ENCODE measurements at places on chromosomes 2 and 18.
A peak's percentile ranks its signal among the peaks of the same experiment; 100 is the strongest.

- DNase-seq: no peak
Observed at GRCh38 chr2:182540252-182540651, 113.4 kb upstream of the PDE1A start.

DNA sequence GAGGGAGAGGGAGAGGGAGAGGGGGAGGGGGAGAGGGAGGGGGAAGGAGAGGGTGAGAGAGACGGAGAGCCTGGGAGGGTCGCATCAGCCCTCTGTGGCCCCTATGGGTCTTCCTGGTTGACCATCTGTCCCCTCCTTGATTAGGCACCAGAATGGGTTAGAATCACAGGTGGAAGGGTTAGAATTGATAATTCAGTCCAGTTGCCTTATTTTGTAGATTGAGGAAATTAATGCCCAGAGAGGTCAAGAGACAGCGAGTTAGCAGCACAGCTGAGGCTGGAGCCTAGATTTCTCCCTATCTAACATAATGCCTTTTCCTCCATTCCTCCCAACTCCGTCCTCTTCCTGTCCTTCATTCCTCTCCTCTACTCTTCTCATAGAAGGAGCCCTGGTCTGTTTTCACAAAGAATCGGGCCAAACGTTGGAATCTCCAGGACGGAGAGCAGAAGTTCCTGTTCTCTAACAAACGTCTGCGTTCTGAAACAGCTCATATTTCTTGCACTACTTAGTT lies 338 bp upstream of the THUMPD2 start:
- DNase-seq: no peak

DNA sequence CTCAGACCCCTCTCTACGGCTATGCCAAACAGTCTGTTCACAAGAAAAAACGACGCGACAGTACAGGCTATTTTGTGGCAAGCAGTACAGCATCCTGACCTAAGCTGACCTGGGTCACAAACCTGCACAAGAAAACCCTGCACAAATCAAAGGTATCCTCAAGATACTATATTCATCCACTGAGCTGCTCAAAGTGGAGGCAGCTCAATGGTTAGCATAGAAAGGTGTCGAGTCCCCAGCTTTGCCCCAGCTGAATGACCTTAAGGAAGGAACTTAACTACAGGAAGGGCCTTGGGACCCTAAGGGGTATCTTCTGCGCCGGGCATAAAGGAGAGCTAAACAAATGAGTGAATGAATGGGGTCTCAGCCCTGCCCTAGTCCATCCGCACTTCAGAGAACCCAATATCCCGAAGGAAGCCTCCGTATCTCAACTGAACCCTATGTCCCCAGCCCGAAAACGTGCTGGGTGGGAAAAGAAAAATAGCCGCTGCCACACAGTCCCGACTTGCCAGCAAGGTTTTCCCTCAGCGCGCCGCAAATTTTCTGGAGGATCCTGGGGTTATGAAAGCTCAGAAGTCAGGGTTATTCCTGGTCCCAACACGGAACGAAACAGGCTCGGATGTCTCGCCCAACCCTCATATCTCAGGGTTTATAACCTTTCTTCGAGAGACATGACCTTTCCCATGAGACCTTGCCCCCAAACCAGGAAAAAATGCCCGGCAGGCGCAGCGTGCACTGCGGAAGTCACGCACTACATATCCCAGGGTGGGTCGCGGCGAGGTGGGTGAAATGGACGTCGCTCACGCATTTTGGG lies at the start of gene FASTKD1:
FASTKD1 (minus strand) TSS at position 706 of the 814 bp plus-strand sequence. CDS start 1,836 bp downstream, outside the sequence.
- DNase-seq: peak; percentile 84

- DNase-seq: no peak
Observed at GRCh38 chr2:223247136-223247535, 195.1 kb downstream of the KCNE4 start.

DNA sequence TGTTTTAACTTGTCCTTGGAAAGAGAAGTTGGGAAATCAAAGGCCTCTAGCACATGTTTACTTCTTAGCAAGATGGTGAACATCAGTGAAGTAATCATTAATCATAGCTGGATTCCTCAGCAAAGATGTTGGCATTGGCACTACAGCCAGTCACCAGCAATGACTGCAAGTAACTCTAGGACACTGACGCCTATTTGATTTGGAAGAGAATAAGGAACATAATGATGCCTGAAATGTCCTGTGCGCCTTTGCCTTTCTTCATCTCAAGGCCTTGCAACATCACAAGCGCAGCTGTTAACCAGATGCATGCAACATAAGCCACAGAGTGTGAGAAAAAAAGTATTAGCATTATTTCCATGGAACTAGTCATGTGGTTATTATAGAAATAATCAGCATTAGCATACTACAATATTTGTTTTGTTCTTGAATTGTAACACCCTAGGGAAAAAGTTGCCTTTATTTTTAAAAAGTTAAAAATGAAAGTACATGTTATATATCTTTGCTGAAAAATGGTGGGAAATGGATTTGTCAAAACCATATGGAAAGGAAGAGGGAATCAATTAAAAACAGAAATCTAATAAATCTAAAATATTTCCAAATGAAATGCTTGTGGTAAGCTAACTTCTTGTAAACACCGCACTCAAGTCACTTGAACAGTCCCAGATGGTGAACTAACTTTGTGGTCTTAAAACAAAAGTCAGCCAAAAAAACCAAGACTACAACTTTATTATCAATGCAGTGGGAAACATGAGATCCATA lies 55.6 kb downstream of the THADA start:
- no peak for DNase-seq

DNA sequence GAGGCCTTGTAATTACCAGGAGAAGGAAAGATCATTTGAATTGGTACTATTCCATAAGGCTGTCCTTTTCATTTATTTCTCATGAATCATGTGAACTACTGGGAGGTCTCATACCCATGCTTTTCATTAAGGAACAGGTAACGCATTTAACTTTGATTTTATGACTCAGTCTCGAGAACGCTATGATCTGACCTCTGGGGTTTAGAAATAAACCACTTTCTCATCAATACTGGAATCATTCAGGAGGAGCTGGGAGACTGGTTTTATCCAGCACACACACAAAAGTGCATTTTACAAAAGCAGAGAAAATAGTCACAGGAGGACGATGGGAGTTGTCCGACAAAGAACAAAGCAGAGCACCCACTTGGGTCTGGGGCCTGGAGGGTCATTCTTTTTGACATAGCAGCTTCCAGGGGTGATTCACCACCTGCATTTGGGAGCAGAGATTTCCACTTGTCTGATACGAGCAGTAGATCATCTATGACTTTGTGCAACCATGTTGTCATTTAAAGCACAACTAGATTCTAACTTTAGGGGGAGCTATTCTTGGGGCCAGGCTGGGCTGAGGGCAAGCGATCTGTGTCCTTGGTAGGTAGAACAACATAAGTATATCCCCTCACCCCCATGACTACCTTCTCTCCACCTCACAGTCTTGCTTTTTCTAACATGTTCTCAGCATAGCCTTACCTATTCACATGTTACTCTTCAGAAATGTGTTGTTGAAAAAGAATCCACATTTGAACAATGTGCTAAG lies 95.9 kb upstream of the SCG2 start:
- DNase-seq: no peak

- DNase-seq: peak; percentile 28
Observed at GRCh38 chr2:224025874-224026273, 13.2 kb downstream of the SERPINE2 start.

DNA sequence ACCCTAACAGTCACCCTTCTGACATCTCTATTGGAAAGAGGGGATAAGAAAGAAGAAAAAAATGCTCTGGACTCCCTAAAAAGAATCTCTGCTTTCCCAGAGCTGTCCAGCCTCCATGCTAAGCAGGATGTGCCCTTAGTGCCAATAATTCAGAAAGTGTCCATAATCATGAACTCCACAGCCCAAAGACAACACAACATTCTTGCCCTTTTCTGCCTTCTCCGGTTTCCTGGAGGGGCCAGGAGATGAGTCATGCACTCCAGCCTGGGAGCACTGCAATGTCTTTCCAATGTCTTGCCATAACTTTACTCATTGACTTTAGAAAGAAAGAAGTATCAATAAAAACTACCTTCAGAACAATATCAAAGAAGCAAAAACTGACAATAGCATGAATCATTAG lies 44.0 kb downstream of the KLF7 start:
- DNase-seq: no peak

DNA sequence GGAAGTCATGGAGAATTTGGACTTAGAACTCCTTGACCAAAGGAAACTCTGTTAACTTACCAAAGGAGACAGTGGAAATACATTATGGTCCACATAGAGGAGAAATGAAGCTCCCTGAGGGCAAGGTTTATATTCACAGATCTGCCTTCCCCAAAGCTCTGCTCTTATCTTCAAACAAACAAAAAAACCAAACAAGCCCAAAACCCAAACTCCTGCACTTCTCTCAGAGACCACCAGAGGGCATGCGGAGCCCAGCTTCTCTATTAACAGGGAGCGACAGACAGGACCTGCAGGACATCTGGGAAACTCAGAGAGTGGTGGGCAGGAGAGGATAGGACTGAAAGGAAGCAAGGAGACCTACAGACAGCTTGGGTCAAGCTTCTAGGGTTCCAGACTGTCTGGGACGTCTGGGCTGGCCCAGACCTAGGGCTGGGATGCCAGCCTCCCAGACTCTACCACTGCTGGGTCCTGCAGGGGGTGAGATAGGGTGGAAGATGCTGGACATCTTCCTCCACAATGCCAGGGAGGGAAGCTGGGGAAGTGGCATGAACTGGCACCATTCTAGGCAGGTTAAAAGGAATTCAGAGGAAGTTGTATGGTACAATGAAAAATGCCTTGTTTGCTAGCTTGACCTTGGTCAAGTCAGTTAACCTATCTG lies 4.0 kb upstream of the WNT10A start:
- DNase-seq: peak; percentile 69

GRCh38 chr2:150802635-150803034 lies 315.2 kb upstream of the RND3 start:
- DNase-seq: no peak

GRCh38 chr18:57621246-57621604 lies 411 bp downstream of the NARS1 start:
- DNase-seq: peak; percentile 44

- no peak for DNase-seq
Observed at GRCh38 chr2:45897842-45898241, 246.4 kb downstream of the PRKCE start.

GRCh38 chr2:150341982-150342680 lies 145.3 kb downstream of the RND3 start:
- no peak for DNase-seq

Data from GM10248 (cell line).